ENCODE measurements at places on chromosomes 5 and 9. TPM values are rescaled to one million over a fixed set of nuclear protein-coding genes. Genes with fewer than 3 reads are reported as not detected.

DNA sequence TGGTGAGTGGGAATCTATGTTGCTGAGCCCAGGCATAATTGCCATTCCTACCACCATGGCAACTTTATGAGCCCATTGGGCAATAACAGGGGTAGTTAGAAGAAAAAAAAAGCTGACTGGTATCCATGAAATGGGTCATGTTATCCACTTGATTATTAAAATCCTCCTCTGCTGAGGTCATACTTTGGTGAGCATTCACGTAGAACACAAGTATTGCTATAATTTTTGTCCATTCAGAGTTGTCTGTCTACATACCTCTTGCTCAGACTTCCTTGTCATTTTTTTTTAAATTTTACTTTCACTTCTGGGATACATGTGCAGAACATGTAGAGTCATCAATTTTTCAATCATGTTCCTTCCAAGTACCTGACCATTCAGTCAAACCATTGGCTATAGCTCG lies 780.8 kb upstream of the ARRDC3 start:
- no peak for DNase-seq

Gene TIMD4
- not detected for total RNA-seq

GRCh38 chr9:121947775-121948174 lies 145.3 kb downstream of the TTLL11 start:
- no peak for DNase-seq

Gene CEP72
- total RNA-seq: 1.7 TPM

- DNase-seq: no peak
These were observed 40.9 kb downstream of the VAV2 start for GRCh38 chr9:133951265-133951664.

Gene FBXL7
- total RNA-seq: 27.7 TPM

Gene ALDH1A1
- total RNA-seq: 20.7 TPM

Gene HTR4
- total RNA-seq: 0.99 TPM

GRCh38 chr9:133714606-133715294 lies 23.4 kb downstream of the SARDH start:
- peak; percentile 78 for DNase-seq

DNA sequence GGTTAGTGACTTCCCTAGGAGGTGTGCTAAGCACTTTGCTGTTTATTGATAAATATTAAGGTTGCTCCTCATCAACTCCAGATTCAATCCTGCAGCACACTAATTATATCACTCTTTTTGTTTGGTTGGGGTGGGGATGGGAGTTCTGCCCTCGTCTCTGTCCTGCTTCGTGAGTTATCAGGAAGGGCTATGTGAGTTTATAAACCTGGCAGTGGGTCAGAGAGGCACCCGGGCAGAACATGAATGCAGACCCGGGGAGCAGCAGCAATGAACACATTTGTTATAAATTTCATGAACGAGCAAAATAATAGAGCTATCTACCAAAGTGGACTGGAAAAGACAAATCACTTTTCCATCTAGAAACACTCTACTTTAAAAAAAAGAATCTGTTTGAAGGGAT lies 125.5 kb upstream of the WWC1 start:
- no peak for DNase-seq

- DNase-seq: no peak
These were observed 185.6 kb upstream of the NR3C1 start for GRCh38 chr5:143588933-143589662.

Gene DOCK8
- total RNA-seq: 3.7 TPM

Gene BSPRY
- 0.25 TPM for total RNA-seq

- DNase-seq: peak; percentile 26
These were observed 1.0 kb upstream of the TSLP start for GRCh38 chr5:111070272-111071134.

DNA sequence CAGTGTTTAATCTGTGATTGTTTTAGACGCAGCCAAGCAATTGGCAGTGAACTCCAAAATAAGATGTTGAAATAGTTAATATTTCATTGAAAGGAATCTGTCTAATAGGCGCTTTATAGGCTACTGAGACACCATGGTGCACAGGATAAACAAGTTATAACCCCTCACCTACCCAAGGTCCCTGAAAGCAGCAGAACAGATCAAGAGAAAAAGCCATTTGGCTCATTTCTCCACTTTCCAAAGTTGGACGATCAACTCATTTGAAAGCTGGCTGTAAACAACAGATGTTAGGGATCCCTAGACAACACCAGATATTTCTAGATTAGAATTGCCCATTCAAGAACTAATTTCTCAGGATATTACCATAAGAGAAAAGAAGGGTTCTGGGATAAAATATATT lies 4.9 kb downstream of the PUM3 start:
- DNase-seq: no peak

Gene PDE6A
- 0.22 TPM for total RNA-seq

- DNase-seq: no peak
These were observed 244.7 kb downstream of the PIK3R1 start for GRCh38 chr5:68460147-68460798.

GRCh38 chr5:168807287-168807686 lies 228.1 kb upstream of the PANK3 start:
- DNase-seq: no peak

Gene TMEM171
- not detected for total RNA-seq

GRCh38 chr5:14744296-14745187 lies 80.0 kb downstream of the OTULIN start:
- DNase-seq: peak; percentile 33

DNA sequence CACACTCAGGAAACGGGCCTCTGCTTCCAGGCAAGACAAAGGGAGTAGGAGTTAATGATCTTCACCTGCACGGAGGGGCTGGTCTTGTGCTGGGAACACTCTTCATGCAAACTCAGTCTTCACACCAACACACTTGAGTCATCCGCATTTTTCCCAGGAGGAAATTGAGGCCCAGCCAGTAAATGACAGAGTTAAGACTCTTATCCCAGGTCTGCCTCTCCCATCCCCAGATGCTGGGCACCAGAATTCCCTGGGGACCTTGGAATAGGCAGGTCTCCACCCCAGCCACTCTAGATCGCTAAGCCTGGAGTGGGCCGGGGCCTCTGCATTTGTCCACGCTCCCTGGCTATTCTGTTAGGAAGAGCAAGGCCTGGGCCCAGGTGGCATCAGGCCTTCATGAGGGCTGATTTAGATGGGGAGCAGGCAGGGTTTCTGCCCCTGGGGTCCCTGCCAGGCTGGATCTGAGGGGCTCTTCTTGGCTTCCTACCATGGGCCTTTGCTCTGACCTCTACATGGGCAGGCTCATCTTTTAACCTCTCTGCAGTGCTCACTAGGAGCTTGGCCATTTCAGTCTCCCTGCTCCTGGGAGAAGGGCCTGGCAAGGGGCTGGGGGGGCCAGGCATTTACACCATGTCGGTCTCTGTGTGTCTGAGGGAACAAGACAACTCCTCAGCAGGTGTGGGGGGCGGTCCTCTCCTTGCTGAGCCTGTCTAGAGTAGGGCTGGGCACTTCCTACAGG lies 77.3 kb downstream of the AMBP start:
- DNase-seq: no peak

GRCh38 chr9:77719321-77719720 lies 71.2 kb upstream of the GNA14 start:
- no peak for DNase-seq

- DNase-seq: no peak
These were observed 58.9 kb downstream of the PPARGC1B start for GRCh38 chr5:149788964-149789363.

Gene JAKMIP2
- 0.41 TPM for total RNA-seq

- no peak for DNase-seq
These were observed 16.3 kb upstream of the DCP2 start for GRCh38 chr5:112960315-112960714.

DNA sequence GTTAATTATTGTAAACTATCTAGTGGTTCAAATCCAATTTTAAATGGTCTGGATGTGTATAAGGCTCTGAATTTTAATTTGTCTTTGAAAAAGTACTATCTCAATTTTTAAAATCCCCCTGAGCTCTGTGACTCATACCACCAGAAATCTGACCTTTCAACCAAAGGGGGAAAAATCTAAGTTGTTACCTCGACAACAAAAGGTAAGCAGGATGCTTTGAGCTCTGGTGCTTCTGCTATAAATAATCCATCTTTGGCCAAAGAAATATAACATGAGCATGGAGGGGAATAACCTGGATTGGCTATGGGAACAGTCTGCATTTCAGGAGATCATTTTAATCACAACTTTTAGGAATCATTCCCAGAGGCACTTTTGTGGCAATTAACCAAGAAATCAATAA lies 76.3 kb upstream of the PCSK1 start:
- no peak for DNase-seq

DNA sequence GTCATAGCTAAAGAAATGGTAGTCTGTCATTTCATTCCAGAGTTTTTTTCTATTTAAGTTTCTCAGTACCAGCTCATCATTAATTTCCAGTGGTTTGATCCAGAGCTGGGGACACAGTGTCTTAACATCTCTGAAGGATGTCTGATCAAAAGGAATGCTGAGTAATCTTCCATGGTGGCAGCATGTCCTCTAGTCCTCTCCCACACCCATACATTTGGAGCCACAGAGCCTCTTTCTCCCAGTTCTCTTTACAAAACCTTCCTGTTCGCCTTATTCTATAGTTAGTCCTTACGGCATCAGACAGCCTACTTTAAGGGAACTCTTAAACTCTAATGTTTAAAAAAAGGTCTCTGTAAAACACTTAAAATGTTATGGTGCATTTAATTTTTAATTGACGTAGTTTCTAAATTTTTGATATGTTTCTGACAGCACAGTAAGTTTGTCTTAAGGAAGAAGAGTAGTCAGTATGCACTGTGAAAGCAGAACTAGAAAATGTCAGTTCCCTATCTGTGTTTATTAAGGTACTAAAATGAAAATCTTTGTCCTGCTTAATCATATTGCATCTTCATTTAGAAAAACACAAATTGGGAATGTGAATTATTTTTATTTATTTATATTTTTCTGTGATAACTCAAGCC lies 96.8 kb downstream of the INIP start:
- DNase-seq: no peak

- DNase-seq: no peak
These were observed 14.7 kb downstream of the DIAPH1 start for GRCh38 chr5:141603923-141604717.

GRCh38 chr9:128226412-128226801 lies 23.2 kb downstream of the DNM1 start:
- no peak for DNase-seq

- DNase-seq: no peak
These were observed 2.3 kb downstream of the ANXA2R start for GRCh38 chr5:43037636-43038495.

Gene SLC45A2
- total RNA-seq: not detected

Gene LIX1
- total RNA-seq: not detected

DNA sequence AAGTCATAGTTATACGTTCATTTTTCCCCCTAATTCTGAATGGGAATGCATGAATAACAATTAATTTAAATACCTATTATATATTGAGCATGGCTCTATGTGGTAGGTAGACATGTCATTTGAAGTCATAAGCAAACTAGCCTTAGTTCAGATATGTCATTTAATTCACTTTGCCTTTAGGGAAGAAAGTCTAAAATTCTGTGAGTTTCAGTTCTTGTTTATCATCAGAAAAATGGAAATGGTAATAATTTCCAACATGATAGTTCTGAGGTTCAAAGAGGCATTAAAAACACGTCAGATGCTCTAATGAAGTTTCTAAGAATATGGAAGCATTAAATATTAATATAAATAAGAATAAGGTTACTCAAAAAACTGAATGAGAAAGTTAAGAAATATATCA lies 13.1 kb upstream of the ANXA1 start:
- no peak for DNase-seq

Gene SPINK6
- not detected for total RNA-seq

DNA sequence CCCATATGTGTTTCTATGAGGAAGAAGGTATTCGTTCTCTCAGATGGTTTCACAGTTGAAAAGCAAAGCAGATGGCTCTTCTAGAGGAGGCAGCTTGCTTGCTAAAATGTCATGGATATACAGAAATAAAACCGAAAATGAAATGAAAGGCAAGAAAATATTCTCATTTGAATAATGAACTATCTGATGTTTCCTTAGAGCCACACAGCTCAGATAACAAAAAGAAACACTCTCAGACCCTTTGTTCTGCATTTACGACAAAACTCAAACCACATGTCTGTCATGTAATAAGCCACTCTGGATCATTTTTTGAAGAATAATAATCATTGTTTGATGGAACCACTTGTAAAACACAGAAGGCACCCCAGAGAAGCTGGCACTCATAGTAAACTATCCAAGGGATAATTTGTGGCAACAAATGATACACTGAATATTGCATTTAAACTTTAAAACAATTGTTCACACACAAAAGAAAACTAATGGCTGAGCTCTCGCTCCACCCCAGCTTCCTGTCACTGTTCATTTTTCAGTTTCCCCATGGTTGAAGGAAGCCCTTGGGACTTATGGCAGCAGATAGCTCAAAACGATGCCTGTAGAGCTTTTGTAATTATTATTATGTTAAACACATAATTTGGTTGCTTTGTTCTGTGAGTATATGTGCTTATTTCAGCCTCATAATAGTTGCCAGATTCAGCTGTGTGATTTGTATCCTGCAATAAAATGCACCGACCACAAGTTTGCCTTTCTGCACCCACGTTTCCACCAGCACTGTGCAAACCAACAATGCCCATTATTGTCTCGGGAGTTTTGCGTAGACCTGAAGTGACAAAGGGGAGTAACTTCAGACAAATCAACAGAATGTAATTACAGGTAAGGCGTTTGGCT lies 256.0 kb downstream of the TMEM167A start:
- DNase-seq: no peak

Gene TEK
- total RNA-seq: 21.7 TPM

DNA sequence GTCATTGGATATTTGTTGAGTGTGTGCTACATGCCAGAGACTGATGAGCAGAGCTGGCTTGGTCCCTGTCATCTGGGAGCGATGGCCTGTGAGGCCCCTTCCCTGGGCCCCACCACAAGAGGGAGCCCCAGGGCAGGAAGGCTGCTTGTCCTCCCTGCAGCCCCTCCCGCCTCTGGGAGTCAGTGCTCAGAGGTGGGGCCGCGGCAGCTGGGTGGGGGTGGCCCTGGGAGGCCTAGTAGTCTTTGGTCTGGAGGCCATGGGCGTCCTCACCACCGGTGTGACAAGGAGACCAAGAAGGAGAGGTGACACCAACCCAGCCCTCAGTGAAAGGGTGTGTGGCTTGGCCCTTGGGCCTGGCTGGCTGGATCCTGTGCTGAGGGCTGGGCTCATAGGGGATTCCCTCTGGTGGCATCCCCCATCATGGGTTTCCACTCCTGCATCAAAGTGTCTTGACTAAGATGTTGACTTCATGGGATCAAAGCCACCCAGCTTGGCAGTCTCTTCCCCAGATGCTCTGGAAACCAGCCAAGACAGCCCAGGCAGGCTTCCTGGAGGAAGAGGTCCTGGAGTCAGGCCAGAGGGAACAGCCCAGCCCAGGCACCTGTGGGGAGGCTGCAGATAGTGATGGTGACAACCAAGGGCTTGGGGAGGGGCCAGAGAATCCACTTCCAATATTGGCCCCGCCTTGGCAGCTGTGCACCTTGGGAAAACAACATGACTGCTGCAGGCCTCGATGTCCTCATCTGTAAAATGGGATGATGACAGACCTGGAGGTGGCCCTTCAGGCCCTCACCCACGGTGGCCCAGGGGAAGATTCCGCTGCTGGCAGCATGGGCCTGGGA lies 166.7 kb downstream of the GAPVD1 start:
- DNase-seq: no peak

GRCh38 chr5:16733331-16734006 lies 116.7 kb upstream of the RETREG1 start:
- DNase-seq: no peak
